Fibroblast of the aortic adventitia (primary cell): ENCODE measurements at places on chromosomes 3 and 15. TPM values are rescaled to one million over a fixed set of nuclear protein-coding genes. Genes with fewer than 3 reads are reported as not detected.

DNA sequence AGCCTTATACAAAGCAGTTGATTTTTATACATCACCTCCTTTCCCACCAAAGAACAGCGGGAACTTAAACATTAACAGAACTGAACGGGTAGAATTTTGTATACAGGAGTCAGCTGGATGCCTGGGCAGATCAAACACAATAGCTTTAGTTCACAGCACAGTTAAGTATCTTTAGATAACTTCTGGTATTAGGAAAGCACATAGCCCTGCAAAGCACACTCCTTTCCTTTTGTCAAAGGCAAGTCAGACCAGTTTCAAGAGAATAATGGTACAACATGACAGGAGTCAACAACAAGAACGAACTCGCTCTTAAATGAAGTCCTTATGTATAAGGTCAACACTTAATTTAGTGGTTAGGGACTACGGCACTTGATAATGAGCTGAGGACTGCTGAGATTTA, 26.3 kb downstream of the ABCC5 start:
- DNase-seq = no peak

GRCh38 chr3:126527455-126528211, 3.7 kb downstream of the CHST13 start:
- DNase-seq = no peak

GRCh38 chr3:168501570-168501969, 405.8 kb upstream of the GOLIM4 start:
- DNase-seq = no peak

DNA sequence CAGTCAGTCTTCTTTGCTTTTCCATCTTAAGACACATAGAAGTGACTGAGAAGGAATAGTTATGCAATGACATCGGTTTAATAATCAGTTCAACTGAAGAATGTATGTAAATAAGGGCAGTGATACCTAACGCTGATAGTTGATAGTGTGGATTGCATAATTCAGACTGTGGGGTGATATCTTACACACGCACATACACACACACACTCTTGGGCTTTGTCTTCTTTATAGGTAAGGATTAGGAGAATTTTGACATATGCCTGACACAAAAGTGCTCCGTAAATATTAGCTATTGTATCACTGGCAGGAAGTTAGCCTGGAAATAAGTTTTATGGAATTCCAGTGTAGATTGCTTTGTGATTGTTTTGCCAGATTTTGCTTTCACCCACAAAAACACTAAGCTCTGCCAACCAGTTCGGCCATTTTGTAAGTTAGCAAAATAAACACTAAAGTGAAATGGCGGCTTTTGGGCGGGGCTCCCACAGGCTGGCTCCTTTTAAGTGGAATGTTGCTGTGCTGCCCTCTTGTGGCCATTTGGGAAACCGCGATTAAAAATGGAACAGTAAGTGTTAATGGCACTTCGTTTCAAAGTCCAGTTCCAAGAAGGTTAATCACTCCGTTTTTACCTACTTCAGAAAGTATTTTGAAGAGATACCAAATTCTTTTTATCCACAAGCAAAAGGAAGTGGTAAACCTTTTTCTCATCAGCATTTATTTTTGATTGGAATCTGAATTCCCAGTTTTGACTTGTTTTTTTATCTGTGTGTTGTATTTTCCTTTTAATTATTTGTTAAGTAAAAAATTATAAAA, 17.7 kb downstream of the CHD2 start:
- DNase-seq = peak; percentile 99

MST1R gene
- total RNA-seq = 0.81 and 1.3 TPM in 2 replicates

- no peak for DNase-seq
Measured at GRCh38 chr15:91927585-91927984, 74.1 kb downstream of the SLCO3A1 start.

GRAMD2A gene
- 0.33 and 0.63 TPM in 2 replicates for total RNA-seq

- DNase-seq = no peak
Measured at GRCh38 chr15:74782259-74783071, 585 bp downstream of the CSK start.

DNA sequence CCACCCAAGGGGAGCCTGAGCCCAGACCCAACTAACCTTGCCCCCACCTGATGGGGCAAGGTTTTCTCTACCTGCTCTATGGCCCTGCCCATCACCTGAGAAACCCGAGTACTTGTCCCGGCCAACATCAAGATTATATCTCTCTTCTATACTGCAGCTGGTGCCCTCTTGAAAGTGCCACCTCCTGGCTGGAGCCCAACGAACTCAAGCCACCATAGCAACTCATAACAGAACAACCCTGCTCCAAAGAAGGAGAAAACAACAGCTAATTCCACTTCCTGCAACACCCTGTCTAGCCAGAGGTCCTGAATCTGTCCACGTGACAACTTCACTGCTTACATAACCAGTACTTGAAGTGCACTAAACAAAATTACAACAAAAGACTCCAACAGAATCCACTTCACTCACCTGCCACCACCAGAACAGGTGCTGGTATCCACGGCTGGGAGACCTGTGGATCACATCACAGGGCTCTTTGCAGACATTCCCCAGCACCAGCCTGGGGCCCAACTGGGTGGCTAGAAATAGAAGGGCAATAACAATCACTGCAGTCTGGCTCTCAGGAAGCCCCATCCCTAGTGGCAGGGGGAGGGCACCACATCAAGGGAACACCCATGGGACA, 49.2 kb downstream of the PIERCE2 start:
- DNase-seq = no peak

GRCh38 chr3:3745693-3746092, 53.5 kb upstream of the LRRN1 start:
- no peak for DNase-seq

RGMA gene
- 3.1 and 6.1 TPM in 2 replicates for total RNA-seq

DNA sequence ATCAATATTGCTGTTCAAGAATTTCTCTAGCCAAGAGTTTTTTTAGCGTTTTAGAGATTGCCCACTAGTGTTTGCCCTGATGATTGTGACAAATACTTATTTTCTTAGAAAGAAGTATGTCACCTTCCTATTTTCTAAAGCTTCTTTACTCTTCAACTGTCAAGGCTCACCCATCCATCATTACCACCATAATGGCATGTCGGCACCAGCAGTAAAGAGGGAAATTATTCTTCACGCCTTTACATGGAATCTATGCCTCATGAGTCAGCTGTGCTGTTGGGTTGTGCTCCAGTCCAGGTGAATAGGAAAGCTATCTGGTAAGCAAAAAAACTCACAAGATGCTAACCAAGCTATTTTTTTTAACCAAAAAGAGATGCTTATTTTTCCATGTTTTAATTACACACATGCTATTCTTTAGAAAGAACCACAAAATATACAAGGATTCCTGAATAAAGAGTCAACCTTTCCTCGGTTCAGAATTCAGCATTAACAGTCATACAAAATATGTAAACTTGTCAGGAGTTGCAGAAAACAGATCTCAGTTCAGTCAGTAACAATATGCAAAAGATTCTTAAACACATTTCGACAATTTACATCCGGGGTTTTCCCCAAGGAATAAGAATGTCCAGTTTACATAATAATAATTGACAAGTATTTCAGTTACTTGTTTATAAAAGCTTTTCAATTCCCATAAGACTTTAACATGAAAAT, 128.0 kb downstream of the ATP8B4 start:
- DNase-seq = peak; percentile 88

DNA sequence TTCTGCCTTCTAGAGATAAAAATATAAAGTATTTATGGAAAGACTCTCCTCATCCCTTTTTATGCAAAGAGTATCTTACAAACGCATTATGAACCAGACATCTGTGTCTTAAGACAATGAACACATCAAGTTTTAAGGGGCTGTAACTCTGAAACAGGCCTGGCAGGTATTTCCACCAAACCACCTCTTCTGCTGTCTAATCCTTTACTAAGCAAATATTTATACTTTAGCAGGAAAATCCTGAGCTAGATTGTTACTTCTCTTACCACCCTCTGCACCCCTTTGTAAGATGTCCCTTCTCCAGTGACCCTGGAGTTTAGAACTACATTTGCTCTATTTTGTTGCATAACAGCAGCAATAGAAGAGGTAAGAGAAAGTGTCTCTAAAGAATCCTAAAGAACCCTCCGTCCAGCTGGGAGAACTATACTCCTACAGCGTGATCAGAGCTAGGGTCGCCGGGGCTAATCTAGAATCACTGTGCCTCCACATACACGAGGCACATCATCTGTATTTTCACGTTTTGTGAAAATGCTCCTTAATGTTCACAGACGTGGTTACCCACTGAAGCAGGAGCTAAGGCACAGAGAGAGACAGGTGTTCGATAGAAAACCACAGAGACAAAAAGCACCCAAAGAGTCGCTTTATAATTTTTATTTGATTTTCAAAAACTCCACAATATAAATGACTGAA, 129.6 kb downstream of the FOXP1 start:
- no peak for DNase-seq

DNA sequence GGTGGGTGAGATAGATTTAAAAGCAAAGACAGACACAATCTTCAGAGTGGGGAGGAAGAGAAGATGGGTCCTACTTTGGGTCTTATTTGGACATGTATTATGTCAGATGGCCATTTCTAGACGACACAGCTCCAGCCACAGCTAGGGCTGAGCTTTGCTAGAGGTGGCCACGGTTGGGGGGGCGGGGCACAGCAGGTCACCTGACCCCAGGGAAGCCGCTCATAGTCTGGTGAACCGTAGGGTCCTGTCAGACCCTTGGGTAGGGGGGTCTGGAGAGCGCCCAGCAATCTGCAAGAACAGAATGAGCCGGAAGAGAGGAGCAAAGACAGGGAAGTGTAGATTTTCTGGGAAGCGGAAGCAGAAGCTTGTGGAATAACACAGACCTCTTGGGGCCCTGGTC, 6.6 kb downstream of the EPB42 start:
- DNase-seq = no peak

DNA sequence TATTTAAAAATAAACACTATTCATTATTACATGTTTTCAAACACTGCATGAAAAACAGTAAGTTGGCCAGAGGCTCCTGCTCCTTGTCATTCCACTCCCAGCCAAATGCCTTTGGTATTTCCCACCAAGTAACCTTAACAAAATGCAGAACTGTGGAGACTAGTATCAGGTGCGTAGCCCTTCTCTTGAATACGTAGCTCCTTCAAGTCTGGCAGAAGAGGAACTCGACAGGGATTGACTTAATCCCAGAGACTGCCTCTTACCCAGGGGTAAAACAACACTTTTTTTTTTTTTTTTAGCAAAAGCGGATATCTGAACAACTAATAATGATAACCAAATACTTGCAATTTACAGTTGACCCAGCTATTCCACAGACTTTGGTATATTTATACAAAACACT, 738 bp downstream of the COMMD2 start:
- peak; percentile 9 for DNase-seq

DNA sequence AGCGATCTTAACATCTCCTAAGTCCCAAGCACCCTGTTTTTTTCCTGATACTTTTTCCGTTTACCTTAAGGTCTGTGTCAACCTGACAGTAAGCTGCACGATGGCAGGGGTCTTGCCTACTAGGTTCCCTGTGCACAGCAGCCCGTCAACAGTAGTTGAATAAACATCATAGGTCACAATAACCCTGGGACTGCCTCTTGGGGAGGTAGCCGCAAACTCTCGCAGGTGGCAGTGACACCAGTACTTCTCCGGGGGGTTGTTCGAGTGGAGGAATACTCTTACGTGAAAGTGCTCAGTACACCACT, 365 bp upstream of the PDCD6IP start:
- no peak for DNase-seq

GRCh38 chr15:90690585-90690984, 26.6 kb upstream of the BLM start:
- peak; percentile 55 for DNase-seq

CLEC3B gene
- 10.5 and 12.4 TPM in 2 replicates for total RNA-seq

DNA sequence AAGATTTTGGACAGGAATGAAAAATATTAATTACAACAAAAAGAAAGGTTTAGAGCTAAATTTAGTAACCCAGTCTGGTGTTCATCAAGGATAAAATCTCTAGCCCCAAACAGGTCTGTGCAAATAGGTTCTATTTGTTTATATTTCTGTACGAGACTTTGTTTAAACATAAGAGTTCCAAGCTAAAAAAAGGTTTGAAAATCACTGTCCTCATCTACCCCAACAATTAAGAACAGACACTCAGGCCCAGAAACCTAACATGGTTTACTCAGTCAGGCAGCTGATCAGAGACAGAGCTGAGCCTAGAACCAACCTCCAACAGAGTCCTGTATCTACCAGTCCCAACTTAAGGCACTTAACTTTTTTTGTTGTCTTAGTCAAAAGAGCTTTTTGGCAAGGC, 49.3 kb downstream of the SNX4 start:
- DNase-seq = no peak

ASB14 gene
- under 0.01 TPM in 1 of 2 replicates, not detected in the other for total RNA-seq

EPHA3 gene
- total RNA-seq = 0.98 and 6.1 TPM in 2 replicates

CKMT1A gene
- not detected in 2 replicates for total RNA-seq

DNA sequence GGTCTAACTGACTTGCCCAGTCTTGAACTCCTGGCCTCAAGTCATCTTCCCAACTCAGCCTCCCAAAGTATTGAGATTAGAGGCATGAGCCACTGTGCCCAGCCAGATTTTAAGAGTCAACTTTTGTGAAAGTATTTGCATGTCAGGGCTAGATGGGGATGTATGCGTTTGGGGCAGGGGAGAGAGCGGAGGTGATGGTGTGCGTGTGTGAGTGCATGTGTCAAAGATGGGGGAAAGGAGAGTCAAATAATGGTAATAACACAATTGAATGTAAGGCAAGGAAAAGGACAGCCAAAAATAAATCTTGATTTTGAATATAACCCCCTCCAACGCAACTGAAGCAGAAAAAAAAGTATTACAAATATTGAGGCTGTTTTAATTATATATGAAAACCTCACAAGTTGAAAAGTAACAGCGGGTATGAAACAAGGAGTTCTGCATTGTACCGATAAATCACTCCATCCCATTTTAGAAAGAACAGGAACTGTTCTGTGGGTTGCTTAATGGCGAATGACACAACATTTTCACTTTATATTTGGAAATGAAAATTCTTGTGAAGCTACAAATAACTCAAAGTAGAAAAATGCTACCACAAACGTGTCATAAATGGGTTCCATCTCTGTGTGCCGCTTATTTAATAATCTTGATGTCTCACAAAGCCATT, 29.9 kb upstream of the LDHAL6B start:
- no peak for DNase-seq

- no peak for DNase-seq
Measured at GRCh38 chr3:156626104-156626503, 48.3 kb upstream of the TIPARP start.

DNAH12 gene
- total RNA-seq = 0.09 and 0.25 TPM in 2 replicates

GOLGA8J gene
- not detected in 2 replicates for total RNA-seq

GRCh38 chr3:141411251-141411771, 43.0 kb downstream of the ZBTB38 start:
- peak; percentile 62 for DNase-seq

- DNase-seq = peak; percentile 85
Measured at GRCh38 chr15:70892912-70893560, 410 bp downstream of the LRRC49 start.

PP2D1 gene
- total RNA-seq = not detected in 2 replicates

MESP1 gene
- total RNA-seq = 0.45 and 0.49 TPM in 2 replicates
